Stimulated activated CD8-positive, alpha-beta memory T cell treated with anti-CD3 and anti-CD28 coated beads, Interleukin-7, amount 100 ng/mL, for 1 hour (primary cell): ENCODE measurements at places on chromosomes 4 and X.

GRCh38 chr4:52343595-52343994 lies 292.5 kb downstream of the SPATA18 start:
- DNase-seq = no peak

GRCh38 chr4:186203406-186203805 lies 12.0 kb downstream of the CYP4V2 start:
- DNase-seq = no peak

DNA sequence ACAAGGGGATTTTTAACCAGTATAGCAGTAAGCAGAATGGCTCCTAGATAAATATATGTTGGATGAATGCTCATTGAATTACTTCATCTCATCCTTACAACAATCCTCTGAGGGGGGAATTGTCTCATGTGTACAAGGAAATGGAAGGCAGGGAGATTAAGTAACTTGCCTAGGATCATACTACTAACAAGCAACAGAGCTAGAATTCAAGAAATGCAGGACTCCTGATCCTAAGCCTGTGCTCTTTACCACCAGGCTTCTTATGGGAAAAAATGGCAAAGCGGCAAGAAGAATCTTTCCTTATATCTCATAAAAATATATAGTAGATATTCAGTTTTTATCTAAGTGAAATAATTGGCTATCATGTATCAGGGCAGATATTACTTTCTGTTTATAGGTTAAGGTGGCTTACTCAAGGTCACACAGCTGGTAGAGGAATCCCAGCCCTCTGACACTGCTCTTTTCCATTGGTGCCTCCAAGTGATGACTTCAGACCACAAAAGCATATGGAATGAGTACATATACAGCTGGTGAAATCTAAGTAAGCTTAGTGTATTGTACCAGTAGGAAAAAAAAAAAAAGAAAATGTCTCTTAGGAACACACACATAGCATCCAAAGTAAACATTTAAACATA lies 2.1 kb downstream of the ABHD18 start:
- no peak for DNase-seq

GRCh38 chr4:76585272-76585671 lies 150.2 kb downstream of the SHROOM3 start:
- no peak for DNase-seq

- no peak for DNase-seq
These were observed 61.6 kb upstream of the NOCT start for GRCh38 chr4:138953961-138954371.

GRCh38 chr4:153207567-153207966 lies 3.3 kb downstream of the TRIM2 start:
- no peak for DNase-seq

GRCh38 chr4:140094438-140095420 lies 59.3 kb downstream of the MAML3 start:
- no peak for DNase-seq
